Effector memory CD4-positive, alpha-beta T cell (primary cell): ENCODE measurements at places on chromosomes 1 and 21.

- H3K4me3 ChIP-seq: no peak overlapping the region
- no peak overlapping the region for H3K27ac ChIP-seq
- no peaks in the 10 kb centered on the region for H3K4me1 ChIP-seq
- H3K36me3 ChIP-seq: no peaks in the 10 kb centered on the region
- DNase-seq: no peak
Observed at GRCh38 chr1:187696073-187696472, 867.3 kb downstream of the PLA2G4A start.

- H3K27ac ChIP-seq: no peak overlapping the region
- H3K4me3 ChIP-seq: peak overlapping the region; percentile 84
- no peaks in the 10 kb centered on the region for H3K36me3 ChIP-seq
- peaks cover 20% of the 10 kb centered on the region for H3K27me3 ChIP-seq
Observed at GRCh38 chr1:93448292-93448982, 519 bp downstream of the FNBP1L start.

DNA sequence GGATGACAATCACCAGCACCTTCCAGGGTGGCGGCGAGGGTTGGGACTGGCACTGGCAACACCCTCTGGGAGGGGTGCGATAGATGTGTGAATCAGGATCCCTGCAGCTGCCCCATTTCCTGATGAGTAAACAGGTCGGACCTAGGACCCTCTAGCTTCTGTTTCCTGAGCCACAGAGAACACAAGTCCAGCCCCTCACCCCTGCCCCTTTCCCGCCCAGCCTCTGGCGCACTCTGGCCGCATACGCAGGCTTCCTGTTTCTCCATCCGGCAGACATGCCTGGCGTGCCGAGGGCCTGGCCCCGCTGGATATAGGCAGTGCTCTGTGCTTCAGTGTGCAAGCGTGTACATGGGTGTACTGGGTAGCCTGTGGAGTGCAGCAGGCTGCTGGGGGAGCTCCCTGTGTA is 4.6 kb downstream of the PEAR1 start:
- peaks cover 6% of the 10 kb centered on the region for H3K4me1 ChIP-seq
- H3K4me3 ChIP-seq: no peak overlapping the region
- peaks cover 20% of the 10 kb centered on the region for H3K27me3 ChIP-seq
- DNase-seq: no peak

- DNase-seq: no peak
- H3K4me1 ChIP-seq: no peaks in the 10 kb centered on the region
- H3K27me3 ChIP-seq: peaks cover 7% of the 10 kb centered on the region
Observed at GRCh38 chr1:152067150-152067549, 21.7 kb downstream of the TCHHL1 start.

DNA sequence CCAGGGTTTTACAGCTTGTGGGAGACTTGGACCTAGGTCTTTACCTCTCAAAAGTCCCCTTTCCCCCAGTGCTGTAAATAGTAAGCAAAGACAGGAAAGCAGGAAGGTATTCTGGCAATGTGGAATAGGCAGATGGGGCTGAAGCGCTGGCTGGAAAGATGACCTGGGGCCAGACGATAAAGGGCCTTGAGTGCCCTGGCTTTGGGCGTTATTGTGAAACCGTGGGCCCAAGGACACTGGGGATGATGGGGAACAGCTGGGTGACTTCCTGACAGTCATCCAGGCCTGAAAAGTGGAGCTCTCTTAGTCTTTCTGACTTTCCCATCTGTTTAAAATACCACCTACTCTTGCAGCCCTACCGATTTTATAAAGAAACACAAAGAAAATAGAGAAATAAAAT is 16.3 kb downstream of the URB2 start:
- H3K4me3 ChIP-seq: no peak overlapping the region
- no peak overlapping the region for H3K27ac ChIP-seq
- DNase-seq: no peak
- H3K36me3 ChIP-seq: peaks cover 45% of the 10 kb centered on the region
- H3K27me3 ChIP-seq: no peaks in the 10 kb centered on the region

DNA sequence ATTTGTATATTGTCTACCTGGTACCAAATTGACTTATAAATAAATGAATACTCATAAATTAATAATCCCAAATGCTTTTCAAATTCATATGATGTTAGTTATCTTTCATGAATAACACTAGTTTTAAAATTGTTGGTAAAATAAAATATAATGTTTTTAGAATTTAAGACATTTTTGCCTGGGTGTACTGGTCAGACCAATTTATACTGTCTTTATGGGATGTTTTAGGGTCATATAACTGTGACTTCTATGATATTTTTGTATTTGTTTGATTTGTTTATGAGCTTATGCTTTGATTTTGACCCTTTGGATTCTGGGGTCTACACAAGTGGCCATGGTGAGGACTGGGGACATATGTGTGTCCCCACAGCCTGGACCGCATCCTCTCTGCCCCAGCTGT is 54.1 kb upstream of the KLHDC7A start:
- no peak overlapping the region for H3K27ac ChIP-seq
- no peaks in the 10 kb centered on the region for H3K27me3 ChIP-seq
- H3K4me3 ChIP-seq: no peak overlapping the region
- DNase-seq: no peak

GRCh38 chr1:118921994-118922393 is 66.1 kb downstream of the TBX15 start:
- H3K27me3 ChIP-seq: no peaks in the 10 kb centered on the region
- no peak overlapping the region for H3K27ac ChIP-seq
